ENCODE measurements at places on chromosomes 6 and 20.

DNA sequence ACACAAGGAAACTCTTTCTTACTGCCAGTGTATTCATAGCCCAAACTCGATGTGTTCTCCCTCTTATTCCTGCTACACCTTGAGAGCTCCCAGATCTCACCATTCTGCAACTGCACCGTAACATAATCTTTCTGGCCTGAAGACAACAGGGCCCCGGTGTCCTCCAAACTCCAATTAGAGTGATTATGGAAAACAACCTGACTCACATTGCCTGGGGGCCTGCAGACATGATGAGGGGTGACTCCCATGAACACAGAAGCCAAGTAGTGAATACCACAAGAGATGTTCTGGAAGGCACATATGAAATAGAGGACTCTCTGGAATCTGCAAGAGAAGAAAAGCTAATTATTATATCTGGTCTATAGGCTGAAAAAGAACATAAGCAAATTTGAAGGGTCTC, 19.7 kb downstream of the SLC22A16 start:
- no peak for ATAC-seq

- no peak for ATAC-seq
These were observed 82.0 kb upstream of the B3GAT2 start for GRCh38 chr6:71038711-71039344.

DNA sequence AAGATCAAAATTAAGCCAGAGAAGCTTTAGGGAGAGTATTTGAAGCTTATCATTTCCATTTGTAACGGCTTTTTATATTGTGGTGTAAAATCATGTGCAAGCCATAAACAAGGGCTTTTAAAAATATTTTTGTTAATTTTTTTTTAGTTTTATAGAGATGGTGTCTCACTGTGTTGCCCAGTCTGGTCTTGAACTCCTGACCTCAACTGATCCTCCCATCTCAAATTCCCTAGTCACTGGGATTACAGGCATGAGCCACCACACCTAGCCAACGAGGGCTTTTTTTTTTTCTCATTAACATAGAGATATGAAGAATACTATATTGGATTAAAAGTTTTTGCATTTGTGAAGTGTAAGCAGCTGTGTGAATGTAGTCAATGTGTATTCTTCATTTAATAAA, 29.1 kb downstream of the CDKAL1 start:
- ATAC-seq = no peak

GRCh38 chr6:33960345-33961313, 156.8 kb upstream of the MLN start:
- no peak for ATAC-seq

DNA sequence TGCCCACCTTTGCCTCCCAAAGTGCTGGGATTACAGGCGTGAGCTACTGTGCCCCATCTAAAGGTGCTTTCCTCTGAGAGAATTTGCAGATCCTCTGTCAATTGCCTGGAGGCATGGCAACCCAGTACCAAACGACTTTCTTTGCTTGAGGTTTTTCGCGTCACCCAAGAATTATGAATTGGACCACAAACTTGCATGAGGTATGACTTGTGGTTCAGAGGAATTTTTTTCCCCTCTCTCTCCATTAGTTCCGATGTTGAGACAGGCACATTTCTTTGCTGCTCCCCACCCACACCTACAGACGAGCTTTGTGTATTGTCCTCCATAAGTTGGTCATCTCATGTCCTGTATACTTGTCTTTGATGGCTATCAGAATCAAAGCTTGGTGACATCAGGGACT, 11.8 kb upstream of the SCAF8 start:
- ATAC-seq = no peak

GRCh38 chr6:150928882-150929281, 63.4 kb downstream of the MTHFD1L start:
- ATAC-seq = no peak

DNA sequence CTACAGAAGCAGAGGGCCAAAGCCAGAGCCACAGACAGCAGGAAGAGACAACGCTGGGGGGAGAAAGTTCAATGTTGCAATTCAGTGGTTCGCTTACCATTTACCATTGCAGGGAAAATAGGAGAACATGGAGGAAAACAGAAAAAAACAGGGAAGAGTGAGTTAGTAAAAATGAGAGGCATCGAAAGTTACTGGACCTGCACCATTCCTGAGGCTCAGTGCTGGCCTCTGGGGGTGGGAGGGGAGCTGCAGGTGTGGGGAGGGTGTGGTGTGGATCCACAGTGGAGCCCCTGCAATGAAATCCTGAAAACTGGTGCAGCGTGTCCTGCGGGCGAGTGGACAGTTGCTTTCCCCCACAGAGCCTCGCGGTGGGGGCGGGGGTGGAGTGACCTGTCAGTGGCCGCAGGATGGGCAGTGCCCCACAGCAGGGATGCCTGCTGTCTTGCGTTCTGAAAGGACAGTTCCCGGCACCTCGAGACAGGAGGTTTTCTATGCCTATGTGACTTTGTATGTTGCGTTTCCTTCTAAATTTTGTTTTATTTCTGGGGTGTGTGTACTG, 5.7 kb downstream of the TMEM181 start:
- ATAC-seq = no peak

GRCh38 chr6:113480616-113481015, 376.5 kb upstream of the MARCKS start:
- no peak for ATAC-seq

- no peak for ATAC-seq
These were observed 2.7 kb downstream of the SLC32A1 start for GRCh38 chr20:38726804-38727606.

DNA sequence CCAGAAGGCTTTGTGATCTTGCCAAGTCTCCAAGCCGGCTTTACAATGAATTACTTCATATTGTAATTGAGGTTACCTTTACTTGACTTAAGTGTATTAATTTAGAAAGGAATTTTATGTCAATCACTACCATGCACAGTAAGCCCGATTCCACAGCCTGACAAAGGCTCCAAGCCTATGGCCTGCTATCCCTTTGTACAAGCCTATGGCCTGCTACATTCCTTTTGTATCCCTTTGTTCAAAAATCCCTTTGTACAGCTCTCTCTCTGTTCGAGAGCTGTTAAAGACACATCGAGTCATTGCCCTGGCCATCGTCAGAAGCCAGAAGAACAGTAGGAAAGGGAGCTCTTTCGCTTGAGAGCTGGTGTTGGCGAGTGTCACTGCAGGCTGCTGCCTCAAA, 2.7 kb upstream of the EDN3 start:
- no peak for ATAC-seq

DNA sequence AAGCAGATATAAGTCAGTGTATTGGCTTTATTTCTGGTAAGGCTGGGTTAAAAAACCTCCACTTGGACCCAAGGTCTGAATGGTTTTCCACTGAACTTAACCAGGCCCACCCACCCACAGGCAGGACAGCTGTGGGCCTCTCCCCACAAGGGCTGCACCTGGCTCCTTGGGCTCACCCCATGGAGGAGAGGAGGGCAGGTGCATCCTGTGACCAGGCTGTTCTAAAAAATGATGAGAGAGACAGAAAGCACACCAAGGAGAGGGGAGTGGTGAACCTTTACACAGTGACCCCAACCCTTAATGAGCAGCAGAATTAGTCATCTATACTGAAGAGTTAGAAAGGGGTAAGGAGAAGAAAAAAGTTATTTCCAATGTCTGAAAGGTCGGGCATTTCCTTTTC, 34.5 kb upstream of the DUSP22 start:
- no peak for ATAC-seq

GRCh38 chr6:130955755-130956154, 107.3 kb downstream of the EPB41L2 start:
- ATAC-seq = no peak

- no peak for ATAC-seq
These were observed 172.1 kb upstream of the GGTLC1 start for GRCh38 chr20:24160563-24161281.

DNA sequence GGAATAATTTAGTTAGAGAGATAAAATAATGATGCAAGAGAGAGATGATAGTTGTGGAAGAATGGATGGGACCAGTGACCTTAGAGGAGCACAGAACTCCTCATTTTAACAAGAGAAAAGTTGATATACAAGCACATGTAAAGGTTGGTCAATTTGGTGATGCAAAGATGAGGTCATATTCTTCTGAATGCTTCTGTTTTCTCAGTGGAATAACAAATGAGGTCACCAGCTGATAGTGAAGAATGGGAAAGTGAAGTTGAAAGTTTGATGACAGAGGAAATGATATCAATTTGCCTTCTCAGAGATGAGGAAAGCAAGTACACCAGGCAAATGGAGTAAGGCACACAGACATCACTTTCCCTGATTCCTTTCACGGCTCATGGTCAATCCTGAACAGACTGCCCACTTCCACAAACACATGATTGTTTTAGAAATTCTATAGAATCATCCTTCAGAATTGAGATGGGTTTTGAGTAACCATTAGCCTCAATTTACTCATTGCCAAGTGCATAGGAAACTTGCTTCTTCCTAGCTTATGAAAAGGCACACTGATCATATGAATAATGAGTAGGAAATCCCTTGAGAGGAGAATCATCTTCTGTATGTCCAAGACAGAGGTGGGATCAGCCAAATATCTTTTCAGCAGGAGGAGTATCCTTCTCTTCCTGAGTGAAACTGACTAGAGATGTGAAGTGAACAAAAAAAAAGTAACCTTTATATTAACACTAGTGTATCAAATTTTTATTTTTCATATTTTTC, 82.4 kb upstream of the TCF21 start:
- no peak for ATAC-seq

DNA sequence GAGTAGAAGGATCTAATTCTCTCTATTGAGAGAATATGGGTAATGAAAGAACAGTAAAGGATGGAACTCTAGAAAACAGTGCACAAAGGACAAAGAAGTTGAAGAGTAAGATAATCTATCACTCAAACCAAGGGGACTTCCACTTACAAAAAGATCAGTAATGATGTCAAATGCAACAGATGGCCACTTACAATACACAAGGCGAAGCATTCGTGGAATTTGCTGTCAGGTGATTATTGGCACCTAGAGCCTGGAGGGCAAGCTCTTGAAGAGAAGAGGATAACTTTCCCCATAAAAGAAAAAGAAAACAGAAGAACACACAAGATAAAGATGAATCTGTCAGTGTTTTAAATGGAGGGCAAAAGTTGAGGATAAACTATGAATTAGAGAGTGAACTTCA, 256.0 kb upstream of the TCF21 start:
- ATAC-seq = no peak

DNA sequence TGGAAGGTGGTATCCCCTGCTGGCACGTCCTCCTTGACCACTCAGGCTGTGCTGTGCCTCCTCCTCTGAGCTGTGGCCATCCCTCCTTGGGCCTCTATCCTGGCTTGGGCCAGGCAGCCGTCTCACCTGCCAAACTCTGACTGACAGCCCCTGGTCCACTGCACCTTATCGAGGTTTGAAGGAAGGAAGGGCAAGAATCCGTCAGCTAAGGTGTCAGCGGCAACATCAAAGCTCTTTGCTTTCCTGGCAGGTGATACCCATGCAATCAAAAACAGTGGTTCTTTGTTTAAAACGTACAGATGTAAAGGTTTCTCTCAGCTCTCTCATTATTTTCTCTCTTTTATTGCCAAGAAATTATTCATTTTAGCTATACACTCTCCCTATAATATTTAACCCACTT, 203.9 kb downstream of the TBXT start:
- no peak for ATAC-seq

GRCh38 chr6:163536770-163537169, 122.3 kb downstream of the QKI start:
- no peak for ATAC-seq

DNA sequence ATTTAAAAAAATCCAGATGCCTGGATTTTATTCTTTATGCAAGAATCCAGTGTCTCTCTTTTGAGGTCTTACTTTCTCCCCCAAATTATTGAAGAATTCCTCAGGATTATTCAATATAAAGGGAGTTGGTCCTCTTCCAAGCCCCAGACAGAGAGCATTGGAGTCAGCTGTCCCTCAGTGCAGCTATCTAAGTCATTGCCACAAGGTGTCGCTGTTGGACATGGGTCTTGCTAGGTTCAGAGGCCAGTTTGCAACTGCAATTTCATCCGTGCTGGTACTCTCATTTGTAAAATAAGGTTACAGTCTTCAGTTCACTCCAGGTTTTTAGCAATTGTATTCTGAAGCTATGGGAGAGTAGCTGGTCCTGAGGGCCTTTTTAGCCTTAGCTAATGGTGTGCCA, 27.8 kb downstream of the CCN2 start:
- ATAC-seq = no peak

GRCh38 chr20:52405417-52405816, 213.8 kb upstream of the ZFP64 start:
- ATAC-seq = peak; percentile 47

- ATAC-seq = no peak
These were observed 95.9 kb downstream of the CDKAL1 start for GRCh38 chr6:20630136-20630535.

- no peak for ATAC-seq
These were observed 698.0 kb upstream of the POU3F2 start for GRCh38 chr6:98136333-98136732.

DNA sequence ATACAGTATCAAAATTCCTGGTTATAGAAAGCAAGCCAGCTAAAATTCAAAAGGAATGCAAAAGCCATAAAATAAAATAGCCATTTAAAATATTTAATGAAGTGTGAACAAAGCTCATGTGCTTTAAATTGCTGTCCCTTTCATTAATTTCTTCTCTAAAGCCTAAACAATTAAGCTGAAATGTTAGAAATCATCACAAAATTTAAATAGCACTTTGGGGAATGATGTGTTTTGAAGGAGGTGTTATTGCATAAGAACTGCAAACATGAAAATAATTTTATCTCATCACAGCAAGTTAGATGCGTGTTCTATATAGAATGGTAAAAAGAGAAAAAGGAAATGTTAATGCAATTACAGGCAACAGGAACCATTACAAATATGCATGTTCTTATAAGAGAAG, 111.0 kb downstream of the RIMS1 start:
- ATAC-seq = no peak

DNA sequence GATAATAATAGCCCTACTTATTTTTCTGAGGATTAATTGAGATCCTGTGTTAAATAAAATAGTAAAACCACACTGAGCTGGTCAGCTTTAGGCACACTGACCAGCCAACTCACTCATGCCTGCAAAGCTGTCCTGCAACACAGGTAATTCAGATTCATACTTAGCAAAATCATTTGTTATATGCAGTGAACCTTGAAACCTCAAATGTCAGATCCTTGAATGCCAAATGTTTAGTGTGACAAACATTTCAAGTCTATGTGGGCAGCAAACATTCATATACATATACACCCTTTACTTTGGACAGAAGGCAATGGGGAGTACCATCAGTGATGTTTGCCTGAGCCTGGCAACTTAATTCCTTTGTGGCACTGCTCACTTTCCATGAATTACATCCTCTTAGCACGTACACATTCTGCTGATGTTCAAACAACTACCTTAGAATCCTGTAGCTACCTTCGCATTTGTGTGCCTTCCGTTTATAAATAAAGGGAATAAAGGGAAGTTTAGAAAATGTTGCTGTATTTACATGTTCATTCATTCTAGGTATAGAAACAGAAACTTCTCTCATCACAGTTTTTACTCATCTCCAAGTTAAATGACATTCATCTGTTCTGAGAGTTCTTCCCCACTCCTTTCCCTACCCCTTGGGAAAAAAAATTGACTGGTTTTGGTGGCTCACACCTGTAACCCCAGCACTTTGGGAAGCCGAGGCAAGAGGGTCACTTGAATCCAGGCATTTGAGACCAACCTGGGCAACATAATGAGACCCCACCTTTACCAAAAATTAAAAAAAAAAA, 140.8 kb downstream of the ZFAND3 start:
- ATAC-seq = no peak

GRCh38 chr6:116568821-116569755, 2.2 kb upstream of the RWDD1 start:
- no peak for ATAC-seq

Data from activated CD4-positive, CD25-positive, alpha-beta regulatory T cell treated with anti-CD3 and anti-CD28 coated beads, Interleukin-2, amount 50 U/mL, for 24 hours (primary cell).